ENCODE measurements at places on chromosomes 11 and 22. TPM values are rescaled to one million over a fixed set of nuclear protein-coding genes. Genes with fewer than 3 reads are reported as not detected.

DNA sequence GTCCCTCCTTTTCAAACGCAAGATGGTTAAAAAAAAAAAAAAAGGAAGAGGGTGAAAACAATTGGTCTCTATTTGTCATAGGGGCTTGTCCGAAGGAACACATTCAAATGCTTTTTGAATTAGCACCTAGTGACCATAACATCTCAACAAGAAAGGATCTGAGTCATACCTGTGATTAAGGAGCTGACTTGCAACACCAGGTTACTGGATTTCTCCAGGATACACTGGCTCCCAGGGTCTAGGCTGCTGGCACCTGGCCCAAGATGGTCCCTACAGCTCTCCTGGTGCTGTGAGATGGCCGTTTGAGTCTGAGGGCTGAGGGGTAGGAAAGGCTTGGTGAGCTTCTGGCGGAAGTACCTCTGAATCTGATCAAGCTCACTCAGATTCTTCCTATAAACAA, 28.4 kb upstream of the UCP3 start:
- H3K4me3 ChIP-seq, result no peak overlapping the region
- no peak overlapping the region for H3K27ac ChIP-seq
- no peaks in the 10 kb centered on the region for H3K4me1 ChIP-seq
- no peaks in the 10 kb centered on the region for H3K27me3 ChIP-seq
- no peak for DNase-seq

GRCh38 chr11:9656864-9657263, 7.0 kb upstream of the SWAP70 start:
- no peaks in the 10 kb centered on the region for H3K27me3 ChIP-seq
- DNase-seq, result no peak
- H3K4me3 ChIP-seq, result no peak overlapping the region
- H3K36me3 ChIP-seq, result no peaks in the 10 kb centered on the region

Gene SPTBN2
- 48.7 TPM for total RNA-seq

Gene EFCAB6
- total RNA-seq, result 0.97 TPM

Gene EPS8L2
- total RNA-seq, result 129 TPM

Gene OR51B2
- total RNA-seq, result not detected

Gene C22orf42
- not detected for total RNA-seq
